ENCODE measurements at places on chromosomes 5 and 9.

- no peak for DNase-seq
Observed at GRCh38 chr5:132219981-132220380, 7.7 kb downstream of the P4HA2 start.

- no peak for DNase-seq
Observed at GRCh38 chr5:28855626-28856025, 1817.2 kb upstream of the CDH9 start.

- no peak for DNase-seq
Observed at GRCh38 chr5:170296935-170297588, 515 bp downstream of the LCP2 start.

- no peak for DNase-seq
Observed at GRCh38 chr9:124782661-124783574, 6.0 kb downstream of the OLFML2A start.

- DNase-seq, result no peak
Observed at GRCh38 chr9:84856181-84856632, 186.7 kb downstream of the NTRK2 start.

DNA sequence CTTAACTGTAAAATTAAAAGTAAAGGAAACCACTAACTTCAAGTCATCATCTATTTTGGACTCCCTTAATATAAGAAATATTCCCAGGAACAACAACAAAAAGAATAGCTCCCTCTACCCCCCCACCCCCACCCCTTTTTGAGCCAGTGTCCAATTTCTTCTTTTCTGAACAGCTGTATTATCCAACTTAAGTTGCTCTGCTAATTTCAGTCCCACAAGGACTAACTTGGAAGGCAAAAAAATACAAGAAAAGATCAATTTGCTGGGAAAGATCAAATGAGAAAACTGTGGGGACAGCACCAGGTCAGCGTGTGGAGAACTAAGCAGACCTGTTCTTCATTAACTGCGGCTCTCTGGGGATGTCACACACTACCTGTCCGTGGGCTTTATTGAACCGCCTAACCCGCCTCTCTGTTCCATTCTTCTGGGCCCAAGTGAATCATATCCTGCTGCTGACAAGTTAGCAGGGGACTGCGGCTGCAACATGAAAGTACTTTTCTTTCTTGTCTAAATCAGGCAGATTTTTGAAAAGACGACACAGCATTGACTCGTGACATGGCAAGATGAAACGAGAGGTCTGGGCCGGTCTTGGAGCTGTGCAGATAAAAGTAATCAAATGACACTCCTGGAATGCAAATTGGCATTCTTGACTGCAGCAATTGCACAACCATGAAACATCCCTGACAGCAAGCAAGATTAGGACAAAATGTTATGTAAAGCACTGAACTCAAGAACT lies 2.7 kb downstream of the BNC2 start:
- DNase-seq, result no peak

- DNase-seq, result no peak
Observed at GRCh38 chr5:52963636-52964035, 25.5 kb upstream of the ITGA2 start.

- DNase-seq, result no peak
Observed at GRCh38 chr9:87243602-87244001, 254.1 kb upstream of the DAPK1 start.

DNA sequence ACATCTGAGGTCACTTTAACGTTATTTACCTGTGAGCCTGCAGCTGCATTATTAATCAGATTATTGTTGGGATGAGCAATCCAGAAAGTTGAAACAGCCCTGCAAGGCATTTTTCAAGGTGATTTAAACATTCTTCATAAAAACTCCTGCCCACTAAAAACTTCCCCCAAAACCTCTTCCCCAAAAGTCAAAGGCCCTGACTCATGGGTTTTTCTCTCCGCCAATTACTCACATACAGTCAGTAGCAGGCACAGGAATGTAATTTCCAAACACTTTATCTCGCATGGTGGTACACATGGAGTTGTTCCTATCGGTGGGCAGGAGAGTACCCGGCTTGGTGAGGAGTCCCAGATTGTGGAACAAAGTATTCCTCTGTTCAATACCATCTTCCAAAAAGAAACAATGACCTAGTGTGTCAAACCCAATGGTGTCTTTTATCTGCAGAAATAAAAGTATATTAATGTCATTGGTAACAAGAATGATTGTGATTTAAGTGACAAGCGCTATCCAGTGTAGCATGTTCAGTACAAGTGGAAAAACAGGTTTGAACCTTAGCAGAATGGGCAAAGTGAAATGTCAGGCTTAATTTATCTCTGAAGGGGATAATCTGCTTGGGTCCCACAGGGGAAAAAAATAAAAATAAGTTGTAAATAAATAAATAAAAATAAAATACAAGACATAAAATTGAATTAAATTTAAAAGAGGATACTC lies 38.3 kb downstream of the CEMIP2 start:
- DNase-seq, result no peak

DNA sequence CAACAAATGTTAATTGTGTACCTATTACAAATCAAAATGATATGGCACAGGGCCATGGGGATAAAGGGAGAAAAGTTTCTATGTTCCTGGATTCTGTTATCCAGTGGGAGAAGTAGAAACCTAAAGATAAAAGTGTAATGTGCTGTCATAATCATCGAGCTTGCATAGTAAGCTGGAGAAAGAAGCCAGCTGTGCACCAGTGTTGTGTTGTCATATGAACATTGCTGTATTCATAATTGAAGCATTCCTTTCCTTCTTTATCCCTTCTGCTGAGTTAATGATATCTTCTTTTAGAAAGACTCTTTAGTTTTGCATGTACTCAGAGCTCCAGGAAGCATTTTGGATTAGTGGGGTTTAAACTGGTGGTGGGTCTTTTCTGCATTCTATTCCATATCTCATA lies 39.5 kb downstream of the NTRK2 start:
- DNase-seq, result no peak

- DNase-seq, result no peak
Observed at GRCh38 chr5:180208038-180208434, 975 bp downstream of the RASGEF1C start.

DNA sequence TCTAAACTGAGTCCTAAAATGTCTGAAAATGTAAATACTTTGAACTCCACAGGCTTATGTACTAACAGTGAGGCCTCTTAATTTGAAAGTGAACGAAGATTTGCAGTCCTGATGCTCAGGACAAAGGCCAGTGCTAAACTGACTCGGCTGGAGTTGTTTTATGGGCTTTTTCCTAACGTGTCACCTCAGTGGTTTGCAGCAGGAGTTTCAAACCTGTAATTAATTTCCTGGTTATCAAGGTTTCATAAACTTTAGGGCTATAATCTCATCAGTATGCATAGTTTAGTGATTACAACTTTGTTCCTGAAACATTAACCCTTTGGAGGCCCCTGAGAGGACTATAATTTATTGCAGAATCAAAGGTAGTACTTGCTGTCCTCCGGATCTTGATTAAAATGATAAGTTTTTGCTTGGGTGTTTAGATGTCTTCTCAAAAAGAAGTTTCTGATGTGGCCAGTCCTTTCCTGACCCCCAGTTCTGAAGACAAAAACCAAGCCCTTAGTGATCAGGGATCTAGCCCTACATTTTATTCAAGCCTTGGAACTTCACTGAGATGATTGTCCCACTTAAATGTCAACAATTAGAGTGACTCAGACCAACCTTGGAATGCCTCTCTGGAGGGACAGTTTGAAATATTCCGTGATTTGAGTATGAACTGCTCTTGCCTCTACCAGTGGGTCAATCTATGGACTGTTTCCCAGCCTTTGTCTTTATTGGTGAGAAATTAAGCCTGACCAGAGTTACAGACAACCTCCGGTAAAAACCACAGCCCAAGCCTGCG lies 11.1 kb upstream of the S100Z start:
- DNase-seq, result no peak

DNA sequence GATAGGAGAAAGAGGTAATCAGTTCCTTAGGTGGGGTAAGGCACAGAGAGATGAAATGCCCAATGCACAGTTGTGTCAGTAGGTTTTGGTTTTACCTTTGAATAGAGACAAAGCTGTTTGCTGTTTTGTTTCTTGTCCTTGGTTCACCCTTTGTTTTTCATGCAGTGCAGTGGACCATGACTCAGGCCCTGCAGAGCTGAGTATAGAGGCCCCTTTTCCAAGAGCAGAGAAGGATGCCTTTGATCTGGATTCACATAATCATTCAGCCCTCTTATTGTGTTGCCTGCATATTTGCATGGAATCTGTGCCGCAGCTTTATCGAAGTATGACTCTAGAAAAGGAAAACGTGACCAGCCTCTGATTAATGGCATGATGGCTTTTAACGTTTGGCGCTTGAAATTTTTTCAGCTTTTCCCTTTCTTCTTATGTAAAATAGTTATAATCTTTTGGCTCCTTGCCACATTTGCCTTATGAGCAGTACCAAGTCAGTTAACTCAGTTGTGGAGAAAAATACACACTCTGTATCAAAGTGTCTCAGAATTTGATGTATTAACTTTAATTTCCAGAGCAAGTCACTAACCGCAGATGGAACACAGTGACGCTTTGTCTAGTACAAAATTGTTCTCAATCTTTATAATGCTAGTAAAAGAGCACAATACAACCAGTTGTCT lies 197.6 kb downstream of the KDM4C start:
- peak; percentile 43 for DNase-seq

DNA sequence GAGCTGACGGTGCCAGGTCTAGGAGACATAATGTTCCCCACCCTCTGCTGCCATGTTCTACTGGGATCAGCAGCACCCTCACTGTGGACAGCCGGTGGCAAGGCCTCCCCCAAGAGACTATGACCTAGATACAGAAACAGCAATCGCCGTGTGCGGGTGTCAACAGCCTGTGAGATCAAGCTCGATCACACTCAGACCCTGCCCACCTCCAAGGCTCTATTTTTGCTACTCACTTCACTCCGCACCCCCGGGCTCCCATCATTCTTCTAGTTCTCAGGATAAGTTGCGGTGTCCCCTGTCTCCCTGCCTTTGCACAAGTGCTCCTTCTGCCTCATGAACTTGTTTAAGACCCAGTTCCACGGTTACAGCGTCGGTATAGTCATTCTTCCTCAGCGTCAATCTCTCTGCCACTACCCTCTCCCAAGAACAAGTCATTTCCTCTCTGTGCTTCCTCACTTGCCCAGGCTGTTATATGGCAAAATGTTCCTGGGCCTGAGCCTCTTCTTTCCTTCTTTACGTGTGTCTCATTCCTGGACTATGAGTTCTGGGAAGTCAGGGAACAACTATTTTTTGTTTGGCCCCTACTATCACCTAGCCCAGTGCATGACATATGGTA lies 5.4 kb upstream of the DOCK8 start:
- no peak for DNase-seq

DNA sequence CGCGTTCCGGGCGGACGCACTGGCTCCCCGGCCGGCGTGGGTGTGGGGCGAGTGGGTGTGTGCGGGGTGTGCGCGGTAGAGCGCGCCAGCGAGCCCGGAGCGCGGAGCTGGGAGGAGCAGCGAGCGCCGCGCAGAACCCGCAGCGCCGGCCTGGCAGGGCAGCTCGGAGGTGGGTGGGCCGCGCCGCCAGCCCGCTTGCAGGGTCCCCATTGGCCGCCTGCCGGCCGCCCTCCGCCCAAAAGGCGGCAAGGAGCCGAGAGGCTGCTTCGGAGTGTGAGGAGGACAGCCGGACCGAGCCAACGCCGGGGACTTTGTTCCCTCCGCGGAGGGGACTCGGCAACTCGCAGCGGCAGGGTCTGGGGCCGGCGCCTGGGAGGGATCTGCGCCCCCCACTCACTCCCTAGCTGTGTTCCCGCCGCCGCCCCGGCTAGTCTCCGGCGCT lies at the start of gene DAPK1:
TSS of gene DAPK1 (plus strand) at position 264 of the 442 bp plus-strand sequence. CDS start 1,211 bp downstream, outside the sequence.
- DNase-seq, result peak; percentile 70

GRCh38 chr9:71249729-71250317 lies 128.4 kb upstream of the TRPM3 start:
- peak; percentile 30 for DNase-seq

DNA sequence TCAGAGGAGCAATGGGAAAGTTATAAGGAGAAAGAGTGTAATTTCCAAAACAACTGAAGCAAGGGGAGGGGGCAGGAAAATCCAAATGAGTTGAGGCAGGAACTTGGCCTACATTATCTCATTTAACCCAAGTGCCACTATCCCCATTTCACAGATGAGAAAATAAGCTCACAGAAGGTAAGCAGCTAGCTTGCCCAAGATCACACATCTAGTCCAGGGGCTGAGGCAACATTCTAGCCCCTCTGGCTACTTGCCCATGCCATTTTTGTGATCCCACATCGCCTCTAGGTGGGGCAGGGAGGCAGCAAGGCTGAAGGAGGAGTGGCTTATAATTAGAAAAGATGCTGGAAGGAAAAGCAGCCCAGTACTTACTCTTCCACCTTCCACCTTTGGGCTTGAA lies 2.6 kb upstream of the PSIP1 start:
- DNase-seq, result peak; percentile 22

GRCh38 chr5:170633235-170634081 lies 129.6 kb downstream of the KCNIP1 start:
- peak; percentile 28 for DNase-seq

- DNase-seq, result no peak
Observed at GRCh38 chr9:121721058-121721350, 69.6 kb downstream of the DAB2IP start.

DNA sequence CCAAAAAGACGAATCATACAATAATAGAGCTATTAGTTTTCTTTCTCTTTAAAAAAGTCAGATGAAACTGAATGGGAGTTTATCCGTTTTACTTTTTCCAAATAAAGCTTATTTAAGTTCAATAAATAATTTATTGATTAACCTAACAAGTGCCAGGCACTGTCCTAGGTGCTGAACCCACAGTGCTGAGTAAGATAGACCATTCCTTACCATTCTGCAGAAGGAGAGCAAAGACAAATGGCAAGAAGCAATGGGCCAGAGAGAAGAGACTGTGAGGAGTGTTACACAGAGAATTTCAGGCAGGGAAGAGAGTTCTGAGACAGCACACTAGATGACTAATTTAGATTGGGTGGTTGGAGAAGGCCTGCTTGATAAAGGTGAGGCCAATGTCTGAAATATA lies 127.2 kb downstream of the AUH start:
- no peak for DNase-seq

GRCh38 chr9:29564564-29564963 lies 1991.3 kb upstream of the C9orf72 start:
- DNase-seq, result no peak

DNA sequence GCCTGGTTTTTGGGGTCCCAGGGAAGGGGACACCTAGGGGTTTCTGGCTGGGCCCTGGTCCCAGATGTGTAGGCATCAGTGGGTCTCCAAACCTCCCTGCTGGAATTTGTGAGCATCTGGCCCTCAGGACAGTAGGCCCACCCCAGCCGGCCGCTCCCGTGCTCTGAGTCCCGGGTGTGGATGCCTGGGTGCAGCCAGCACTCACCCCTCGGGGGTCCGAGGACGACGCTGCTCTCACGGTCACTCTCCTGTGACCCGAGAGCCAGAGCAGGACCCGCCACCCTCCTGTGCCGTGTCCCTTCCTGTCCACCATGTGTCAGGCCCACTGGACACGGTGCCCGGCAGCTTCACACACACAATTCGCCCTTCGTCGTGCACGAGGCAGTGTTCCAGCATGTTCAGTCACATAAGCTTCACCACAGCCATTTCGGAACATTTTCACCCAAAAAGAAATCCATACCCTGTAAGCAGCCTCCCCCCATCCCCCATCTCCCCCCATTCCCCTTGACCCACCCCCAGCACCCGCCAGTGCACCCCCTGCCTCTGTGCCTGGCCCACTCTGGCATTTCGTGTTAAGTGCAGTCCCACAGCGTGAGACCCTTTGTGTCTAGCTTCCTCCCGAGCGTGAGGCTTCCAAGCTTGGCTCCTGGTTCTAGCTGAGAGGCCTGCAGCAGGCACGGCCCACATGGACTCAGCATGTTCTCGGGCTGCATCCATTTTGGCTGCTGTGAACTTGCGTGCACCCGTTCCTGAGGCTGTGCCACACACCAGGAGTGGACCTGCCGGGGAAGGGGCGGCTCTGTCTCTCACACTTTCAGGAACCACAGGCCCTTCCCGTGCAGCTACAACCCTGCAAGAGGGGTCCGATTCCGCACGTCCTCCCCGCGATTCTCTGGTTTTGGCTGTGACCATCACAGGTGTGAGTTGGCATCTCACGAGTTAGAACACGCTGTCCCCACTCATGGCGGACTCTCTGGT lies 40.5 kb downstream of the NKD2 start:
- no peak for DNase-seq

All from NCI-H1092 treated with DMSO at 0.1 percent for 48 hours (cell line).